ENCODE measurements at places on chromosomes 5 and 9.
A peak's percentile ranks its signal among the peaks of the same experiment; 100 is the strongest.

- DNase-seq, result no peak
Observed at GRCh38 chr5:178540526-178540925, 49.7 kb downstream of the COL23A1 start.

GRCh38 chr9:128127568-128127989 is at the start of gene PTGES2:
Gene PTGES2, minus strand, starts transcription at chr9:128127729. Its CDS starts 12 bp downstream, at chr9:128127717.
- peak; percentile 82 for DNase-seq

DNA sequence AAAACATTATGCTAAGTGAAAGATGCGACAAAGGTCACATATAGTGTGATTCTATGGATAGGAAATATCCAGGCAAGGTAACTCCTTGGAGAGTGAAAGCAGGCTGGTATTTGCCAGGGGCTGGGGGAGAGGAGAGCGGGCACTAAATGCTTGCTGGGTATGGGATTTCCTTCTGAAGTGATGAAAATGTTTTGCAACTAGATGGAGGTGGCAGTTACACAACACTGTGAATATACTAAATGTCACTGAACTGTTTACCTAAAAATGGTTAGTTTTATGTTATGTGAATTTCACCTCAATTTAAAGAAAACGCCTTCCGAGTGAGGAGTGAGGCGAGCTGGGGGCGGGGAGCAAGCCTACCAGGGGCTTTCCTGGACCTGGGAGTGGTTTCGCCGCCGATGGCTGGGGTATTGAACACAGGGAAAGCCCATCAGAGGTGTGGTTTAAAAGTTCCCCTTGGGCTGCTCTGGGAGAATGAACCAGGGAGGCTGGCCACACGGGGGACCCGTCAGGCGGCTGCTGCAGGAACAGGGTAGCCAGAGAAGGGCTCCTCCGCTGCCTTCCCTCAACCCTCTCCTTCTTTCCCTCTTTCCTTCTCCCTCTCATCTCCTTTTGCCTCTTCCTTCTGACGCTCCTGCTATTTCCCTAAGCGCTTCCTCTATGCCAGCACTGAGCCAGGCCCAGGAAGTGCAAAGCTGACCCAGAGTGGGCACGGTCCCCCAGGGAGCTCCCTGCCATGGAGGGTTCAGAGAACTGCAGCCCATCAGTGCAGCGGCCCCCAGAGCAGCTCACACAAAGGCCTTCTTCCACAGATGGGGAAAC is 4.9 kb downstream of the AKNA start:
- peak; percentile 94 for DNase-seq

- no peak for DNase-seq
Observed at GRCh38 chr9:17018540-17019196, 116.2 kb upstream of the CNTLN start.

GRCh38 chr5:178468196-178468685 is 122.0 kb downstream of the COL23A1 start:
- no peak for DNase-seq

Data from activated CD8-positive, alpha-beta T cell treated with anti-CD3 and anti-CD28 coated beads for 36 hours (primary cell).